RWPE2 (cell line): ENCODE measurements at places on chromosomes 3 and 15.

GRCh38 chr15:65512807-65513416, 4.6 kb downstream of the DPP8 start:
- no peak for DNase-seq

DNA sequence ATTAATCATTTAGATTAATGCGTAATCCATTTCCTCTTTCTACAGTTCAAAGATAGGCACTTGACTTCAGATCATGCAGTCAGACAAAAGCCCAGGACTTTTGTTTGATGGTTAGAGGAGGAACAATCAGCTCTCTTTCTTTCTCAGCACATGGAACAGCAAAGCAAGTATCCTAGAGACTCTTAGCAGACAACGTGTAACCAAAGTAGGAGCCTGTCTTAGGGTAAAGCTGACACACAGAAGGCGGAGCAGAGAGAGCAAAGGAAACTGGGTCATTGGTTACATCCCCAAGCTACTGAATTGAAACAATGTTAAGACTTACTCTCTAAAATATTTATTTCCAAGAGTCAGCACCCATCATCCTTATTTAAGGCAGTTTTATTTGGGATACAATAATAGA, 110.0 kb upstream of the HES1 start:
- no peak for DNase-seq

GRCh38 chr3:58577269-58577821, at the start of gene FAM107A:
TSS of gene FAM107A (minus strand) at chr3:58577391. CDS start at chr3:58569860, 7,531 bp downstream.
- no peak for DNase-seq

- DNase-seq: no peak
Observed at GRCh38 chr3:177126015-177126773, 71.1 kb downstream of the TBL1XR1 start.

DNA sequence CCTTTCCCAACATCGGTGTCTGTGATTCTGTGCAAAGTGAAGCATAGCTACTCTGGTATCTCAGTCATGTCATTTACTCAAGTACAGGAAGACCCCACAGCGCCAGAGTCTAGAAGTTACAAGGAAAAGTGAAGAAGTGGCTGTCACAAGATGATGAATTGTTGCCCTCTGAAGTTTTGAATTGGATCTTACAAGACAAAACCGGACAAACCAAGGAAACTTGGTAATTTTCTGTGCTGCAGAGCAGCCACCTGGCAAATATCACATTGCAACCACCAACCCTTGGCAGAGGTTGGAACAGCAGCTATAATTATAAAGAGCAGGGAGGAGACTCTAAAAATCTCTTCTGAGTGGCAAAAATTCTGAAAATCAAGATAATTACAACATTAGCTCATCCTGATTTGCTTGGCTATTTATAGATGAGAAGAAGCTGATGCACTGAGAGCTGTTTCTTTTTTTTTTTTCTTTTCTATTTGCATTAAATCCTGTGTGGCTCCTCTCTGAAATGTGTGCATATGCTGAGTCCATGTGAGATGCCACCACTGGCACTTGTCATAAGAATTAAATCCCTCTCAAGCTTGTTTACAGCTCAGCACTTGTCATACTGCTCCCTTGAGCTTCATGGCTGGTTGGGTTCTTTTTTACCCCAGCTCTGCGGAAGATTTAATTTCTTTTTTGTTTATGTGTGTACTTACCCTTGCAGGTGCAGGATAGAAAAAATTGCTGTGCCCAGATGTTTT, 68.0 kb upstream of the MNS1 start:
- no peak for DNase-seq

GRCh38 chr3:123780656-123781055, 103.5 kb downstream of the MYLK start:
- no peak for DNase-seq

- DNase-seq: no peak
Observed at GRCh38 chr3:187827723-187828122, 82.5 kb upstream of the BCL6 start.

DNA sequence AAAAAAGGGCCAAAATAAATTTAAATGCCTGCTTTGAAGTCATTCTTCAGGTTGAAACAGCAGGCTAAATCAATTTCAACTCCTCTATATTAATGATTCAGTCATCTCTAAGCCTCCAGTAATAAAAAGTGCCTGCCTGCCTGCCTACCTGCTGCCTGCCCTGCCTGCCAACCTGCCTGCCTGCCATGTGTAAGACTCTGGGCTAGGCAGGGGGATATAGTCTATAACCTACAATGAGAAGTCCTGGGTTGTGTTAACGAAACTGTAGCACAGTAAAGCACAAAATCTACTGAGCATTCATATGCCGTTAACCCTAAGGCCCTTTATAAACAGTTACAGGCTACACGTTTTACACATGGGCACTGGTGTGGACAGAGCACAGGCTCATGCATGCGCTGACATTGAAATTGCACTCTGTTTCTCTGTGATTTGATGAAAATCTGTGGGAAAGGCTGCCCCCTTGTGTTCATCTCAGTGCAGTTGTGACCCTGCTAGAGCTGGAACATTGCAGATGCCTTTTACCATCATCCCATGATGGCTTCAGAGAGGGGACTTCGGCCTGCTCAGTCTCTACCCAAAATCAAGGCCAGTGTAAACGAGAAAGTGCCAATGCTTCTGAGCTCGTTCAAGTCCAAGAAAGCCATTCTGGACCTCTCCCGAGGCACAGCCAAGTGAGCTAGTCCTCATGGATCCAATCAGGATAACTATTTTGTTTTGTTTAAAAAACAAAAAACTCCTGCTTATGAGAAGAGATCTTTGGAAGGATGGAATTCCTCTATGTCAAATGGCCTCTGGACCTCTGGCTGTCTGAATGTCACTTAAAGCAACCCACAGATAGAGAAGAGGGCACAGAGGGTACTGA, 64.6 kb downstream of the EFL1 start:
- no peak for DNase-seq

- DNase-seq: no peak
Observed at GRCh38 chr3:27578032-27578431, 93.8 kb upstream of the SLC4A7 start.

DNA sequence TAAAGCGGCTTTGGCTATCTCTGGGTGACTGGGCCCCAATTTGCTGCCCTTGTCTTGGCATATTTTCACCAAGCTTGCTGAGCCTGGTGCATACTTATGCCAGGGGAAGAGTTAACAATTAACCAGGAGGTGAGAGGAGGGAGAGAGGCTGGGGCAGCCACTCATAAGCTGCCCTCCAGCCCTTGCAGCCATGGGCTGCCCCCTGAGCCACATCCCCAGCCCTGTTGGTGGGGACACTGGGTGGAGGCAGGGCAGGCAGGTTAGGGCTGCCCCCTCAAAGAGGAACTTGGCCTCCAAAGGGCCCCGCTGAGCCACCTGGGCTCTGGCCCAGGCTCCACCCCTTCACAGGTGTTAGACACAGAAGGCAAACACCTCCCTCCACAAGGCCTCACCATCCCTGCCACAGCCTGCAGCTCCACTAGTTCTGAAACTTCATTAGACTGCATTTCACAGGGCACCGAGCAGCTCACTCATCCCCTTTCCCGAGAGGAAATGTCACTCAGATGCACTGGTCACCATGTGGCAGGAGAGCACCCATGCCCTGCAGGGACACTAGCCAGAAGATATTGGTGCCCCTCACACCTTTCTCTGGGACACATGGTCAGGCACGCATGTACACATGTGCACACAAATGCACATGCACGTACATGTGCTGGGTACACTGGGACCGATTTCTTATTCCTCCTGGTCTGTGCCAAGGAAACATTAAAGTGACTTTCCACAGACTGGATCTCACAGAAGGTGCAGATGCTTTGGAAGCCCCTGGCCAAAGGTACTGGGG, 20.2 kb downstream of the AMOTL2 start:
- peak; percentile 63 for DNase-seq

GRCh38 chr3:42704136-42704841, 1.7 kb upstream of the HHATL start:
- no peak for DNase-seq

GRCh38 chr15:77376770-77377169, 43.1 kb downstream of the PEAK1 start:
- DNase-seq: no peak

GRCh38 chr3:159796744-159797143, 191.9 kb upstream of the IL12A start:
- DNase-seq: no peak

GRCh38 chr15:98727115-98728040, 79.0 kb downstream of the IGF1R start:
- peak; percentile 100 for DNase-seq

- no peak for DNase-seq
Observed at GRCh38 chr3:131819381-131820055, 215.3 kb downstream of the CPNE4 start.

DNA sequence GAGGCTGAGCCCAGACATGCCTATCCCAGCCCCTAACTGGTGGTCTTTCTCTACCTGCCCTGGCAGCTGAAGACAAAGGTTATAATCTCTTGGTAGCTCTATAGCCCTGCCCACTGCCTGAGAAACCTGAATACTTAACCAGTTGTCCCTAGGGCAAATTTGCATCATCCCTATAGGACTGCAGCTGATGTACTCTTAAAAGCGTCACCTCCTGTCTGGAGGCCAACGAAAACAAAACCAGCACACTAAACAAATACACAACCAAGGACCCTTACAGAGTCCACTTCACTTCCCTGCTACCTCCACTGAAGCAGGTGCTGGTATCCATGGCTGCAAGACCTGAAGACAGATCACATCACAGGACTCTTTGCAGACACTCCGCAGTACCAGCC, 98.0 kb downstream of the KCNAB1 start:
- no peak for DNase-seq

- DNase-seq: no peak
Observed at GRCh38 chr15:96351761-96352603, 21.5 kb downstream of the NR2F2 start.

DNA sequence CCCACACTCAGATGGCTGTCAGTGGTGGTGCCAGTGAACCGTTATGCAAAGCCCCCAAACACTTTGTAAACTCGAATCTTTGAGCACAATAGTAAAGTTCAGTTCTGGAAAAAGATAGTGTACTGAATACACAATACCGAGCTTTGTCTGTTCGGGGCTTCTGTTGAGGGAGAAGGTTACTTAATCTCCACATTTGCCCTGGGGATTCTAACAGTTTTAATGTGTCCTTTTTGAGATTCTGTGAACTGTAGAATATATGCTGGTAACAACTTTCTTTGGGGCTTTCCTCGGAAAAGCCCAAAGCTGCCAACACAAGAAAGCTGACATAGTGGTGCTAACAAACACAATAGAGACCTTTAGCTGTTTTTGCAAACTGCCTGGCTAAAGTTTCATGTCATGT, 686.5 kb downstream of the ROBO1 start:
- DNase-seq: no peak

- no peak for DNase-seq
Observed at GRCh38 chr3:44955917-44956316, 20.1 kb downstream of the ZDHHC3 start.

DNA sequence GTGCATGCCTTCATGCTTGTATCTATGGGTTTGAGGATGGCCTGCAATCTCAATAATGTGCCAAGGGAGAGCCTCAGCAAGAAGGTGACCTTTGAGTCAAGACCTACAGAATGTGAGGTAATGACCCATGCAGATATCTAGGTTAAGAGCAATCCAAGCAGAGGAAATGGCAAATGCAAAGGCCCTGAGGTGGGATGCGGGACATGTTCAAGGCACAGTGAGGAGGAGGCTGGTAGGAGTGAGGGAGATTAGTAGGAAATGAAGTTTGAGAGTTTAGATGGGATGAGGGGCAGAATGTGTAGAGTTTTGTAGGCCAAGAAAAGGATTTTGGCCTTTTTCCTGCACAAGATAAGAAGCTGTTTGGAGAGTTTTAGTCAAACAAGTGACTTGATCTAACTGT, 4.7 kb upstream of the MAP2K5 start:
- no peak for DNase-seq

GRCh38 chr15:31222773-31223341, 103.8 kb upstream of the KLF13 start:
- no peak for DNase-seq

DNA sequence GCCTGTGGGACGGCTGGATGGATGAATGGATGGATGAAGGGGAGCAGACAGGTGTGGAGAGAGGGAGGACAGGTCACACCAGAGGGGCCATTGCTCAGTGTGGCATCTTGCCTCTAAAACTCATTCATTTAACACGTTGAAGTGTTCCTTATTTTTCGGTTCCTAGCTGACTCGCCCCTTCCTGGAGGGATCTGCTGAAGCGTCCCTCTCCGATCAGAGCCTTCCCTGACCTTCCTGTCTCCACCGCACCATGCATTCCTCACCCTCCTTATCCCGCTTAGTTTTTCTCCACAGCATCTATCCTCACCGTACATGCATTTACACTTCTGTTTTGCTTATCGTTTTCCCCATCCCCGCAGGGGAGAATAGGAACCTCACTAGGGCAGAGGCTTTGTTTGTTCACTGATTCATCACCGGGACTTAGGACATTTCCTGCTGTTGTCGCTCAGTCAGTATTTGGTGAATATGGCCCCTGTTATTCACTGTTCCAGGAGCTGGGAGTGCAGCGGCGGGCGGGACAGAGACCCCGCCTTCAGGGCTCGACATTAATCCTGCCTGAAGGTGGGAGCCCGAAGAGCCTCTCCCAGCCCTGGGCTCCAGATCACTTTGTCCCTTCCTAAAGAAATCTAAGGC, 32.0 kb downstream of the FOXL2 start:
- no peak for DNase-seq

- DNase-seq: peak; percentile 22
Observed at GRCh38 chr3:14522768-14523167, 17.4 kb downstream of the GRIP2 start.

- DNase-seq: no peak
Observed at GRCh38 chr3:69869643-69870042, 129.9 kb upstream of the SAMMSON start.

- no peak for DNase-seq
Observed at GRCh38 chr3:160671231-160671630, 5.7 kb upstream of the ARL14 start.

DNA sequence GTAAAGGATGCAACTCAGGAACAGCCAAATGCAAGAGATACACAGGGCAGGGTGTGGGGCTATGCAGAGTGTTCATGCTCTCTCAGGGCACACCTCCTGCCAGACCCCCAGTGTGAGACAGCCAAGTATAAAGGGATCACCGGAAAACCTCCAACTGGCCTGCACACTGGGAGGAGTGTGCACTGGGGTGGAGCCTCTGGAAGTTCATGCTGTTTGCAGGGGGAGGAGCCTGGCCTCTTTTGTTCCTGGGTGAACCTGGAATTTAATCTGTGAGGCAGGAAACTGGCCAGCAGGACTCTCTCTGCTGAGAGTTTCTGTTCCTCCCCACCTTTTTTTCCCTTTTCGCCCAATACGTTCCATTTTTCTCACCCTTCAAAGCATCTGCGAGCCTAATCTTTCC, 204.1 kb downstream of the WNT5A start:
- no peak for DNase-seq

- no peak for DNase-seq
Observed at GRCh38 chr3:160564258-160564911, 986 bp downstream of the KPNA4 start.

DNA sequence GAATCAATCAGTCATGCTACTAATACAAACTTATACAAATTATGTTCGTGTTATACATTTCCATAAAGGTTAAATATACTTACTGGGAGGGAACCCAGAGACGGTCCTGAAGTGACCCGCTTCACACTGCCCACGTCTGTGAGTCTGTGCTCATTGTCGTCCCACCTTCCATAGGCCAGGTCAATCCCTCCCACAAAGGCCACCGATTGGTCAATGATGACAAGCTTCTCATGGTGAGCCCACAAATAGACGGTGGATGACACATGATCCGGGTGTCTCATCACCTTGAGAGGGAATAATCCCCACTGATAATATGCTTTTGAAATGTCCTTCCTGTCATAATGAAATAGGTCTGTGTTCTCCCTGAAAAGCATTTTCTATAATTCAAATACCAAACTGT, 121.7 kb downstream of the PLD1 start:
- DNase-seq: no peak

- no peak for DNase-seq
Observed at GRCh38 chr15:78065284-78065872, 12.1 kb downstream of the TBC1D2B start.
